ENCODE measurements at places on chromosomes 2 and 18.

DNA sequence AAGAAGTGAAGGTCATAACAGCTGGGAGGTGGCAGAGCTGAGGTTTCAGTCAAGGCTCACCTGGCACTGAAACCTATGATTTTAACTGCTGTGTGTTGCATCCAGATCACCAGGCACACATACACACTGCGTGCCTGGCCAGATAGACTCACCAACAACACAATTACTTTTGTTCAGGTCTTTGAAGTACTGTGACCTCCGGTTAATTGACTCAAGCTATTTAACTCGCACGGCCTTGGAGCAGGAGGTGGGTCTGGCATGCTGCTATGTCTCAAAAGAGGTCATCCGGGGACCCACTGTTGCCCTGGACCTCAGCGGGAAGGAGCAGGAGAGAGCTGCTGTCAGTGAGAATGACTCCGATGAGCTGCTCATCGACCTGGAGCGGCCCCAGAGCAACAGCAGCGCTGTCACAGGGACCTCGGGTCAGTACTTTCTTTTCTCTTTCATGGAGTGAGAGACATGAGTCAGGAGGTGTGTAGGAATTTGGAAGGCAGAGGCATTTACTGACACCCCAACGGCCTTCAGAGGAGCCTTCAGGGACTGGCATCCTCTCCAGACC lies 104.1 kb downstream of the ESCO1 start:
- H3K27ac ChIP-seq: no peak overlapping the region
- no peak for DNase-seq
- H3K4me3 ChIP-seq: no peak overlapping the region

- no peak for DNase-seq
- H3K27ac ChIP-seq: no peak overlapping the region
- H3K4me1 ChIP-seq: no peaks in the 10 kb centered on the region
- H3K27me3 ChIP-seq: peaks cover 12% of the 10 kb centered on the region
- no peak overlapping the region for H3K4me3 ChIP-seq
These were observed 3.7 kb upstream of the SPR start for GRCh38 chr2:72883356-72883962.

- H3K27me3 ChIP-seq: peaks cover 5% of the 10 kb centered on the region
- no peaks in the 10 kb centered on the region for H3K4me1 ChIP-seq
- no peak for DNase-seq
- H3K4me3 ChIP-seq: no peak overlapping the region
These were observed 326.2 kb downstream of the PDE11A start for GRCh38 chr2:177746358-177746757.

- peaks cover 4% of the 10 kb centered on the region for H3K27me3 ChIP-seq
- peak overlapping the region; percentile 75 for H3K27ac ChIP-seq
- peak; percentile 85 for DNase-seq
- no peaks in the 10 kb centered on the region for H3K36me3 ChIP-seq
- H3K4me3 ChIP-seq: peak overlapping the region; percentile 98
These were observed 532 bp upstream of the YES1 start for GRCh38 chr18:812376-813171.

- no peaks in the 10 kb centered on the region for H3K27me3 ChIP-seq
- no peak for DNase-seq
- no peak overlapping the region for H3K27ac ChIP-seq
- no peak overlapping the region for H3K4me3 ChIP-seq
These were observed 374.4 kb downstream of the PTPRM start for GRCh38 chr18:7941533-7941932.
